ENCODE measurements at places on chromosomes 7 and 10.

DNA sequence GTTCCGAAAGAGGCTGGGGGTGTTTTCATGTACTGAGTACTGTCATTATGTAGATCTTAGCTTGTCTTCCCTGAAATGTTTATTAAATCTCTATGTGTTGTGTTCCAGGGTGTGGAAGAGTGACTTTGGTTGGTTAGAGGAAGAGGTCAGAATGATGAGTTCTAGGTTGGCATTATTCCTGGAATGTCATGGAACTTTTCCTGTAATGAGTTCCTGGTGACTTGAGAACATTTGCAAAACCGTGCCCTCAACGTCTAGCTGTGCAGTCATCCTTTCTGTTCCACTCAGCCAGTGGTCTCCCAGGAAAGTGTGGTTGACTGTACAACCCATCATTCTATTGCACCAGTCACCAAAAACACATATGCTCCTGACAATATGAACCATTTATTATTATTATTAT is 129.6 kb downstream of the BICC1 start:
- peak; percentile 70 for DNase-seq

GRCh38 chr7:23490357-23491135 is 20.3 kb upstream of the IGF2BP3 start:
- peak; percentile 7 for DNase-seq

- DNase-seq = no peak
These were observed 21.3 kb upstream of the CLDN4 start for GRCh38 chr7:73809467-73809951.

GRCh38 chr10:92463582-92463981 is 110.3 kb downstream of the IDE start:
- DNase-seq = no peak

GRCh38 chr7:45865594-45866410 is 7.1 kb downstream of the CCDC201 start:
- no peak for DNase-seq

GRCh38 chr10:78510566-78511323 is 477.1 kb downstream of the RPS24 start:
- DNase-seq = no peak

DNA sequence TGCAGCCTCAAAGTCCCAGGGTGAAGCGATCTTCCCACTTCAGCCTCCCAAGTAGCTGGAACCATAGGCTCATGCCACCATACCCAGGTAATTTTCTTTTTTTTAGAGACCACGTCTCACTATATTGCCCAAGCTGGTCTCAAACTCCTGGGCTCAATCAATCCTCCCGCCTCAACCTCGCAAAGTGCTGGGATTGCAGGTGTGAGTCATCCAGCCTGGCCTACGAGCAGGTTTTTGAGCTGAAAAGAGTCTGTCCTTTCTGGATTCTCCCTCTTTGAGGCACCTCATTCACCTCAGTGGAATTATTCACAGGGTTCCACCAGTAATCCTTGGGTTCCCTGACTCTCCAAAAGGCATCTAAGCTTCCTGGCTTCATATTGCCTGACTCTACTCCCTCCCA is 7.6 kb upstream of the LEP start:
- no peak for DNase-seq

DNA sequence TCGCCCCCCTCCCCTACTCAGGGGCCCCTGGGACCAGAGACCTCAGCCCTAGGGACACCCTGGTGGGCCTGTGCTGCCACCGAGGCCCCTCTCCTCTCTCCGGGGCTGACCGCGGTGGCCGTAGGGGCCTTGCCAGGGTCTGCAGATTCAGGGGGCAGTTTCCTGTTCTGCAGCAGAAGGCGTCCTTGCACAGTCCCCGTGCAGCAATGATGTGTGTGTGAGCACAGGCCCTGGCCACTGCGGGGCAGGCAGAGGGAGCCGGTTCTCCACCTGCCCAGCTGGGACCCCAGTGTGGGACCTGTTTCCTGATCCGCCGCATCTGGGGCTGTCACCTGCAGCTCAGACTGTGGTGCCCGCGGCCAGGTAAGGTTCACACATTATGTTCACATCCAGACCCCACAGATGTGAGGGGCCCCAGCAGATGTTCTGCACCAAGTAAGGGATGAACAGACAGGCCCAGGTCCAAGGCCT is 60.7 kb upstream of the DNAJB6 start:
- DNase-seq = no peak

- no peak for DNase-seq
These were observed 50.8 kb upstream of the IFRD1 start for GRCh38 chr7:112399501-112399900.

DNA sequence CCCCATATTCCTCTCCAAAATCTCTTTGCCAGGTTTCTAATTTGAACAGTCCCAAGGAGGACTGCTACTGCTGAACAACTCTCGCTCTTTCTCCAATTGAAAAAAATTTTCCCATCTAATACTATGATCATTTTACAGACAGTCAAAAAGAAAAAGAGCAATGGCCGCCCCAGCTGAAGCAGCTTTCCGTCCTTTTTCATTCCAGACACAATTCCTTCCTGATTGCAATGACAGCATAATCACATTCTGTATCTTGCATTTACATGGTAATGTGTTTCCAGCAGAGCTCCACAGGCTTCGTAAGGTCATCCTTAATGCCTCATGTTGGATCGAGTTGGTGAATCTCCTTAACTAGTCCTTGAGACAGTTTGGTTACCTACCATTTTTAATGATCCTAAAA is 45.0 kb upstream of the GSDME start:
- no peak for DNase-seq

DNA sequence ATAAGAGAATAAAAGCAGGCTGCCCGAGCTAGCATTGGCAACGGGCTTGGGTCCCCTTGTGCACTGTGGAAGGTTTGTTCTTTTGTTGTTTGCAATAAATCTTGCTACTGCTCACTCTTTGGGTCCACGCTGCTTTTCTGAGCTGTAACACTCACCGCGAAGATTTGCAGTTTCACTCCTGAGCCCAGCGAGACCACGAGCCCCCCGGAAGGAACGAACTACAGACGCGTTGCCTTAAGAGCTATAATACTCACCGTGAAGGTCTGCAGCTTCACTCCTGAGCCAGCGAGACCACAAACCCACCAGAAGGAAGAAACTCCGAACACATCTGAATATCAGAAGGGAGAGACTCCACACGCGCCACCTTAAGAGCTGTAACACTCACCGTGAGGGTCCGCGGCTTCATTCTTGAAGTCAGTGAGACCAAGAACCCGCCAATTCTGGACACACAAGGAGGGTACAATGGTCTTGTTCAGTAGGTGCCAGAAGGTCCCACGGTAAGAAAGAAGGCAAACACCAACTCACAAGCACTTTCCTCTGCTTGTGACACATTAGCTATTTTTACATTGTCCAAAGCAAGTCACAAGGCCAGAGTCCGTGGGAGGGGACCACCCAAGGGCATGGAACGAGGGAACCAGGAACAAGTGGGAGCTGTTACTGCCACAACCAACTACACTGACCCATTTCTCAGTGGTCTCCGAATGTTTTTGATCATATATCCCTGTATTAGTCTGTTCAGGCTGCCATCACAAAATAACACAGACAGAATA is 29.2 kb upstream of the CACUL1 start:
- DNase-seq = no peak

DNA sequence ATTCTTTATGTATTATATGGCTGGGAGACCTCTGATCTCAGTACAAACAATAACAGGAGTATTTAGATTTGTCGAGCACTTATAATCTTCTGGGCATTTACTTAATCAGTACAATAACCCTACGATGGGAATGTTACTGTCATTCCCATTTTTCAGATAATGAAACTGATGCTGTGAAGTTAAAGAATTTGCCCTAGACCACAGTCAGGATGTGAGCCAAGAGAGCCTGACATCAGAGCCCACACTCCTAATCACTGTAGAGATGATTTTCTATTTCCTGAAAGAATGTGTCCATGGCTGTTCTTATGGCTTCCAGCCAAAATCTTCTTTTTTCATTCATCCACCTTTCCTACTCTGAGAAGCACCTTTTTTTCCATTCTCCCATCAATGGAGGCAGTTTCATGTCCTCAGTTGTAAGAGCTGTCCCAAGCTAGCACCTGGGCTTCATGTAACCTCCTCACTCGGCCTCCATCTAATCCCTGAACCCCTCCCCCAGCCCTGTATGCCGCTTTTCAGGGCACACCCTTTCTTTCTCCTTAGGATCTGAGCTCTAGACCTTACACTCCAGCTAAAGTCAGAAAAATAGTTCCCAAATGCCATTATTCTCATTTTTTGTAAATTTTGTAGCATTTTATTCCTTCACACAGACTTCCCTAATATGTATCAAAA is 12.2 kb upstream of the CAV1 start:
- DNase-seq = peak; percentile 81

DNA sequence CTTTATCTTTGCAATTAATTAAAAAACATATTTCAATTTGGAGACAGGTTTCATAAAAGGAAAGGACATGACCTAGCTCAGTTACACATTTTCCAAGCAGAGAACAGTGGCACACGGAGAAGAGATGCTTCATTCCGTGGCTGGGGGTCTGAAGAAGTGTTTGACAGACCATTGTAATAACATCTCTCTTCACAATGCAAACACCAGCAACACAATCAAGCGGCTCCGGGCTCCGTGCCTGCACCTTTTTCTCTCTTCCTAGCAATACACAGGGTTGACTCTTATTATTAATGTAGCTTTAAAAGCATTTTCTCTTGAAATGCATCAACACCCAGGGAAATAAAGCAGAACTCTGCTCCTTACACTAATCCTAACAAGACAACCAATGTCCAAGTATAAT is 261.0 kb upstream of the AOAH start:
- DNase-seq = no peak

DNA sequence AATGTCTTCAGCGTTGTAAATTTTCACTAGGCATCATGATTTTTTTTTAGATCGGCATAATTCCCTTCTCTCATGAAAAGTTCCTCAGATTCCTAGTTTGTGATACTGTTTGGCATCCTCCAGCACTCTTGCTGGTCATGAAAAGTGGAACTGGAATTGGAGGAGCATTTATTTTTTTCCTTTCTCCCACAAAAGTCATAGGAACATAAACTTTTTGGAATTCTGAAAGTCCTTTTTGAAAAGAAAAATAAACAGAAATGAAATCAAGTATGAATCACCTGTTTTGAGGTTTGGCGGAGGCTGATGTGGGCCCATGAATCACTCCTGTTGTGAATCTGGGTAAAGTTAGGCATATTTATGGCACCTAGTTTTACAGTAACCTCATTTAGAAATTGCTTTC is 17.7 kb downstream of the CACNB2 start:
- DNase-seq = peak; percentile 95

DNA sequence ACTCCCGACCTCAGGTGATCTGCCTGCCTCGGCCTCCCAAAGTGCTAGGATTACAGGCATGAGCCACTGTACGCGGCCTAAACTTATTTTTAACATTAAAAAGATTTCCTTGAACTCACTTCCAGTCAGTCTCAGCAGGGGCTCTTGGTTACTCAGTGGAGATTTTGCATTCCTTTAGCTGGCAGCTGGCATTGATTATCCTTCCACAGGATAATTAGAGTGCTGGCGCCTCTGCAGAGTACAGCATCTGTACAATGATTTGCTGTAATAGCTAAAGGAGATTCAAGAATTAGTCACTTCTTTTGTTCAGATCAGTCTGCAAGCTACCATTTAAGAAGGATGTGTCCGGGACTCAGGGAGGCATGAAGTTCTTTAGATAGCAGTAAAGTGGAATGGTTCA is 125.0 kb upstream of the NPY start:
- no peak for DNase-seq

DNA sequence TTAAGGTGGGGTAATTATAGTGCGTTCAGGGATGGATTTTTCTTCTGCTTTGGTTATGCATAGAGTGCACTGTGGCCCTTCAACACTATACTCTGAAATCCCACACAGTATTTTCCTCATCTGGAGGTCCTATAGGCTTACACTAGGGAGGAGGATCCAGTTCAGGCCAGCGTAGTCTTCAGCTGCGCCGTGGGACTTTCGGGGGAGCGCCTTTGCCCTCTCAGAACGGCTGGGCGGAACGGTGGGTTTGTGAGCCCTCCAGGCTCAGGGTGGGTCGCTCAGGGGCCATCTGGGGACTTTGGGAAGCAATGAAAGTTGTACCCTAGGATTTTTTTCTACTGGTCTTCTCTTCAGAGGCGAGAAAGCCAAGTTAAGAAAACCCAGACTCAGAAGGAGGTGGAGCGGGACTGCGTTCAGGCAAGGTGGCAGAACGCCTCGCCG is 652 bp upstream of the VPS26A start:
- peak; percentile 54 for DNase-seq

DNA sequence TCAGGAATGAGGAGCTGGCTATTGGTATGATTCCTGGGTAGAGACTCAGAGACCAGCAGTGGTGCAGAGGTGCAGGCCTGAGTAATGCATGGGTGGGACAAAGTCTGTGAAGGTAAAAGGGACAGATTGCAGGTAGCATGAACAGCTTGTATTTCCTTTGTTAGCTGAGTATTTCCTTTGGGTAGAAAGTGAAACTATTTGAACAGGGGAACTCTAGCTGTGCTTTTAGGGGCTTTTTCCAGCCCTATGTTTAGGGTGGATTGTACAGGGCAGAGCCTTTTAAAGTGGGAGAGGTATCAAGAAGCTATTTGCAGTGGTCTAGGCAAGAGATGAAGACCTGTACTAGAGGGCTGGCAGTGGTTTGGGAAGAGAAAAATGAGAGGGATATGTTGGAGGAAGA is 739.9 kb downstream of the REEP3 start:
- DNase-seq = no peak

DNA sequence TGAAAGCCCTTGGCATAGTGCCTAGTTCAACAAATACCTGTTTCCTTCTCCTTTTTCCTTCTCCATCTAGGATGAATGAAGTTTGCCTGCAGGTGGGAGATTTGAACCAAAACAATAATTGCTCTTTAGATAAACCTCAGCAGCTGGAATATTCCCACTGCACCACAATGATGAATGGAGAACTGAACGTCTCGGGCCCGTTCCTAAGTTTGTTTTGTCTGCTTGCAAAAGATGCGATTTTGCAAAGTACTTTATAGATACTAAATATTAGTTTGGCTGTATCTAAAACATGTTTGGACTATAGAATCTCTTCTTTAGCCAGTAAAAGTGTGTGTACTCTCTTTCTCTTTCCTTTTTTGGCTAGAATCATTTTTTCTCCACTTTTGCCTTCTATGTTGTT is 75.8 kb upstream of the BMPER start:
- DNase-seq = no peak

GRCh38 chr10:46226232-46226631 is 60.6 kb upstream of the ANTXRL start:
- no peak for DNase-seq

- DNase-seq = no peak
These were observed 37.1 kb downstream of the MAT1A start for GRCh38 chr10:80252296-80252887.

- no peak for DNase-seq
These were observed 74.8 kb upstream of the GPR37 start for GRCh38 chr7:124840435-124840834.

GRCh38 chr10:132163278-132163765 is 23.4 kb upstream of the DPYSL4 start:
- DNase-seq = no peak

- peak; percentile 8 for DNase-seq
These were observed 11.8 kb upstream of the TIAL1 start for GRCh38 chr10:119608316-119609155.
